Stimulated activated CD4-positive, alpha-beta T cell treated with anti-CD3 and anti-CD28 coated beads, TNF-alpha, amount 100 ng/mL, for 1 hour (primary cell): ENCODE measurements at places on chromosomes 5 and 9.

DNA sequence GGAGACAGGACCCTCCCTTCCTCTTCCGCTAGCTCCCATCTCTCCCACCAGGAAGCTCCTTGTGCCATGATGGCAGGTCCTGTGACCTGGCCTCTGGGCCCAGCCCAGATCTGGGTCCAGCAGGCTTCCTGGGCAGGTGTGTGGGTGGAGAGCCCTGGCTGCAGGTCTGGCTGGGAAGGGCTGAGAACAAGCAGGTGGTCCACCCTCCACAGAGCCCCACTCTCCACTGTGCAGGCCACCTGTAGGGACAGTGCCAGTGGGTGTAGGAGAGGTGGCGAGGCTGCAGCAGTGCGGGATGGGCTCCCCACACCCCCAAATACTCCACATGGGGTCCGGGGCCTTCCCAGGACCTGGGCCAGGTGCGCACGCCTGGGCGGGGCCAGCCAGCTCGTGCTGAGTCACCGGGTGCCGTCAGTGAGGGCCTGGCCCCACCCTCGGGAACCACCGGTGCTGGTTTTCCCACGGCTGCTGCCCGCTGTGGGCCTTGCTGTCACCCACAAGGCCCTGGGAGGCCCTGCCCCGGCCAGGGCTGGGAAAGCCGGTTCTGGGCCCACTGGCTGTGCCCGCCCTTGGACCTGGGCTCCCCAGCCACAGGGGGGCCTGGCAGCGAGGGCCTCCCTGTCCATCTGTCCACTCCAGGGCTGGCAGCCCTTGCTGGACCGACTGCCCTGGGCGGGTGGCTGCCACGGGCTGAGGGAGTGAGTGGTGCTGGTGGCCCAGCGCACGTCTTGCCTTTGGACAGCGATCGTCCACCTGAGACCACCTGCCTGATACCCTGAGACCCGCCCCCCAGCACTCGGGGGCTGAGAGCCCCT lies 9.3 kb upstream of the NRARP start:
- DNase-seq = no peak

GRCh38 chr9:121498487-121499176 lies 1.0 kb downstream of the GGTA1 start:
- no peak for DNase-seq

DNA sequence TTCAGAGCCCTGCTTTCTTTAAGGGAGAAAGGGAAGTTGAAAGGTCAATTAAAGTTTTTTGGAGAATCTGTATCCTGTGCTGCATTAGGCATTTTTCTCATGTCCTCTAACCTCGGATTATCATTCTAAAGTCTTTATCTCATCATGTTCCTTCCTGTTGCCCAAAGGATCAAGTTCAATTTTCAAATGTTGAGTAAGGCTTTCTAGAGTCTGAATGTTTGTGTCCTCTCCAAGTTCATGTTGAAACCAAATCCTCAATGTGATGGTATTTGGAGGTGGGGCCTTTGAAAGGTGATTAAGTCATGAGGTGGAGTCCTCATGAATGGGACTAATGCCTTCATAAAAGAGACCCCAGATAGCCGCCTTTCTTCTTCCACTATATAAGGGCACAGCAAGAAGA lies 20.2 kb upstream of the TNC start:
- DNase-seq = no peak

DNA sequence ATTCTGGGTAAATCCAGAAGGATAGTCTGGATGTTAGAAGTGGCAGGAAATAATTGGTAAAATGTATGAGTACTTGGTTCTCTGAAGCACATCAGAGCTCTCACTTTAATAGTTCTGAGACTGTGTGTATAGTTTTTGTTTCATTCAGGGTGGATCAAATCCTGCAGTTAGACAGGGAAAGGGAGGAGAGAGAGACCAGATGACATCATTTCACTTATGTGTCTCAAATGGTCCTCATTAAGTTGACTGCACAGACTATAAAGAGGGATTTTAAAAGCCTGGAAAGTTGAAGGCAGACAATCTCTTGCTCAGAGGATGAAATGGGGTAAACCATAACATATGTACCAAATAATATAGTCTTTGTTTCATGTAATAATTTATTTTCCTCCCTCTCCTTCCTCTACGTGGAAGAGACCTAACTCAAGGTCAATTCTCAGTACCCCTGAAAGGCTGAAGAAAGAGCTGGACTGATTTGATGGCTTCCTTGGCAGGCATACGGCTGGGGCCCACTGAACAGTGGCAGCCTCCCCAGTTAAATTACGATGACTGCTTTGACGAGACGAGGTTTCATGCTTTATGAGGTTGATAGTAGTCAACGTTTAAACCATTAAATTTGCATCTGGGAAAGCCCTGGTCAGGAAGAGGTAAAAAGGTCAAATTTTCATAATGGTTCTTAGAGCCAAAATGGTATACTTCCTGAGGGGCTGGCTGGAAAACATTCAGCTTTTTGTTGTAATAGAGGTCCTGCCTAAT lies 395.1 kb upstream of the RPS23 start:
- DNase-seq = no peak

GRCh38 chr9:114034661-114035062 lies 43.4 kb downstream of the AMBP start:
- DNase-seq = no peak

DNA sequence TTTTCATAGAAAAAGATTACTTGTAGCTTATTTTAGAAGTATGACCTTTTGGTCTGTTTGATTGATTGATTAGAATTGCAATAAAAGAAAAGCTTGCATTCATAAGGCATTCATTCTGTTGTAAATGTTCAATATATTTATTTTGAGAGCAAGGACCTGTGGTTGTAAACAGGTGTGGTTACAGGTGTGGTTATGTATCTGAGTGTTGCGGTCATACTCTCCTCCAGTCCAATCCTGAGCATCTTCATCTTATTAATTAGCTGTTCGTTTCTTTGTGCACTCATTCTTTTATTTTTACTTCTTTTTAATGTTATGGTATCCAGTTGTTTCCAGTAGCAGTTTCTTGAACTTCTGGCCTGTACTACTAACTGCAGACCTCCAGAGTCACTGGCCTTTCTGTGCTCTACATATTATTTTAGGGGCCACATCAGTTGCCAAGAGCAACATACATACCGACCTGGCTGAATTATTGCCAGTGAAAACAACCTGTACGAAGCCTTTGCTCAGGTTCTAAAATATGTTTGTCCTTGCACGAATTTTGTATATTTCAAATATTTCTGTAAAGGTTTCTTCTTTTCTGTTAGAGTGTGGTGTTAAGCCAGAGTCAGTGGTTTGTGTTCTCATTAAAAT lies 128.7 kb downstream of the CDC42SE2 start:
- no peak for DNase-seq

DNA sequence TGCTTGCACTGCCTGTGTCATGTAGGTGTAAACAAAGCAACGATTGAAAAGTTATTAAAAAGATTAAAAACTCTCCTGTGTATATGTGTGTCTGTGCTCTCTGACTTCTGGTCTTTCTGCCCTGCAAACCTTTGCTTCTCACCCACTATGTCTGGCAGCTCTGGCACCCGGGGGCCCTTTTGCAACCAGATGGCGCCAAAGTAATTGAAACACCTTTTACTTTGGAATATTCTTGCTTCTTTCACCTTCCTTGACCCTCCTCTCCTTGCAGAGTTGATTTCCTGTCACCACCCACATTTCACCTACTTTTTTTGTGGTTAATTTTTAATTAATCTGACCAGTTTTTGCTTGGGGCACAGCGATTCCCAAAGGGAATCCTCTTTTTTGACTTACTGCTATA lies 275.5 kb downstream of the ARHGEF28 start:
- DNase-seq = no peak

DNA sequence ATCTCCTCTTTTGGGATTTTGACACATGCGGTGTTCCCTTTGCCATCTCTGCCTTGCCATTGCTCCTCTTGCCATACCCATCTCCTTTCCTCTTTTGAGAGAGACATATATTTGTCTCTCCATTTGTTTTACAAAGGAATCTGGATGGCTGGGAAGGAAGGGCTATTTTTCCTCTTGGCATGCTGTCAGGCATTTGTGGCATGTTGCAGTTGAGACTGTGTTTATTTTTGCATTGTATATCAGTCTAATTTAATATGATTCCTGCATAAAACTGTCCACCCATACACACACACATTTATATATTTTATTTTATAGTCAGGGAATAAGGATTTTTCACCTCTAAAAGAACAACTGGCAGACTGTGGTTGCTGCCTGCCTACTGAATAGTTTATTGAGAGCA lies 1105.8 kb upstream of the SEMA6A start:
- no peak for DNase-seq

DNA sequence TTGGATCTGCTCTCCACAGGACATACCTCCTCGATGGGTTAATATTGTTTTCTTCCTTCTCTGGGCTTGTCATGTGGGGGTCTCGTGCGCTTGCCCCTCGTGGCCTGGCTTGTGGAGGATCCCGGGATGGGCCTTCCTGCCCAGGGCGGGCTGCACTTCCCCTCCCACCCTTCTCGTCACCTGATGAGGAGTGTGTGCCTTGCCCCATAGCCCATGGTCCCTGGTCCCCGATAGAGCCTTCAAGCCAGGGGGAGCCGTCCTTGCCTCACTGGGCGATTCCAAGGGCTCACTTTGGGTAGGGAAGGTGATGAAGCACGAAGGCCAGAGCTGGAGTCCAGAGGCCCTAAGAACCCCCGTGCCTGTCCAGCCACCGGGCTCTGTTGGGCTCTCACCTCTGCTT lies 28.7 kb downstream of the DYNC2I2 start:
- DNase-seq = no peak

- DNase-seq = no peak
Observed at GRCh38 chr5:142486581-142486980, 161.8 kb upstream of the SPRY4 start.

DNA sequence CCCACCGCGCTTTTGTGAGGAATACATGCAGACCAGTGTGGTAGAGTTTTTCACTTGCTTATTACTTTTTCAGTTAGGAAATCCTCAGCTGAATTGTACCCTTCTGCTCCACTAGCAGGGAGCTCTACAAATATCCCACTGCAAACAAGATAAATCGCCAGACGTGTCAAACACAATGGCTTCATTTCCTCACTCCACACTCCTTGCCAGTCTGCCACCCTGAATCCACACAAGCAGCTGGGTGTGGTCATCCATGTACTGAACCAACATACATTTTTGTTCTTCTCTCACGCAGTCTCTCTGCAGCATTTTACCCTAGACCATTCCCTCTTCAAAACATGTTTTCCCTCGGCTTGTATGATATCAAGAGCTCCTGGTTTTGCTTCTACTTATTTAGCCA lies 3.7 kb upstream of the ROR2 start:
- DNase-seq = no peak

DNA sequence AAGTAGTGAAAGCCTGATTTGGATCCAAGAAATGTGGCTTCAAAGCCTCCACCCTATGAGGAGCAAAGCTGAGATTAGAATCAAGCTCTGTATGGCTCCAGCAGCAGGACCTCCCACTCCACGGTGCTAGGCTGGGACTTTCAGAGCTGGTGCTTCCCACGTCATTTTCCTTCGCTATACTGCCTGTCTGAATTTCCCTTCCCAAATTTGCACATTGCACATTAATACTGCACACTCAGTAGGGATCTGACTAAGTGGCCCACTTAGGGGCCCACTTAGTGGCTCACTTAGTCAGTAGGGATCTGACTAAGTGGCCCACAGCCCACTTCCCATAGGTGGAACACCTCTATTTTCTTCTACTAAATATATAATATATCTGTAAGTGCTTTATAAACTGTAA lies 14.1 kb upstream of the SPDL1 start:
- DNase-seq = no peak

- no peak for DNase-seq
Observed at GRCh38 chr5:62653864-62654575, 75.4 kb downstream of the LRRC70 start.

DNA sequence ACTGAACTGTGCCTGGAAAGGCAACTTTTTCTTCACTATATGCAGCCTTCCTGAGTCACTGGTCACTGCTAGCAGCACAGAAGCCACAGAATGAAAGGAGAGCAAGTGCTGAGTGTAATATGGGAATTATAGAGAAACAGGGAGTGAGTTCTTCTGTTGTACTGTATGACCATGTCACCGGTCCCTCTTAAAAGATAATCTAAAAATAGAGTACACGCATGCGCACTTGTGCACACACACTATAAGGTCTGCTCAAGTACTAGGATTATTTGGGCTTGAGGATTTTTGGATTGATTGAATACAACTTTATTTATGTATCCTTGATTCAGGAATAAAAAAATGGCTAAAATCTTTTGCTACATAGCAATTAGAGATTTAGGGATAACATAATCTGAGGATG lies 571.9 kb downstream of the PDE4D start:
- DNase-seq = no peak

GRCh38 chr5:115888027-115888426 lies 46.3 kb downstream of the AP3S1 start:
- no peak for DNase-seq

- no peak for DNase-seq
Observed at GRCh38 chr5:122863240-122863639, 17.8 kb downstream of the SNX24 start.

GRCh38 chr9:137315581-137316011 lies 13.5 kb upstream of the NRARP start:
- no peak for DNase-seq

DNA sequence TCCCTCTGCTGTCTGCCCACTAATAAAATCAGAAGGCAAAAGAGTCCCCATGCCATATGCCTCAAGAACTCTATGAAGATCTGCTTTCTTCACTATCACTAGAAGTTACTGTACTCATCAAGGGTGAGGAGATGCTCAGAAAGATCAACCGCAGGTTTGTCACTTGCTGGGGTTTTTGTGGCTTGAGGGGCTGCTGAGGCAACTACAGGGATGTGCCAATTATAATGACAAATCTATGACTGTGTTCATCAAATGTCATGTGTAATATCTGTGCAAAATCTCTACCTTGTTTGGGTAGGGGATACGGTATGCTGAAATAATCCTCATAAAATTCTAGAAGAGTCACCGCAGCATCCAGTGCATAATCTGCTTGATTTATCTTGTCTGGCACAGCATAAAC lies 13.0 kb downstream of the ERAP1 start:
- DNase-seq = no peak

DNA sequence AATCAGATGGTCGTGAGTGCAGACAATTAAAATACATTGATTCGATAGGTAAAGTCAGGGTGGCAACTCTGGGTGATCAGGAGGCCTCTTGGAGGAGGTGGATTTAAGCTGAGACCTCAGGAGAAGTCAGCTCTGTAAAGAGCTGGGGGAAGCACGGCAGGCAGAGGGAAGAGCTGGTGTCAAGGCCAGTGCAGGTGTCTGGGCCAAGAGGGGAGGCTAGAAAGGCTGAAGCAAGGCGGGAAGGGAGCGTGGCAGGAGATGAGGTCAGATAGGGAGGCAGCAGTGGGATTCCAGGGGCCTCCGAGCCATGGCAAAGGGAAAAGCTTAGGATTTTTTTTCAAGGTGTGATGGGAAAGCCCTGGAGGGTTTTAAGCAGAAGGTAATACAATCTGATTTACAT lies 178.7 kb downstream of the FSTL4 start:
- no peak for DNase-seq
